ENCODE measurements at places on chromosomes 1 and 21. TPM values are rescaled to one million over a fixed set of nuclear protein-coding genes. Genes with fewer than 3 reads are reported as not detected.

Gene LEPR
- total RNA-seq: 5.1 TPM

GRCh38 chr1:182087719-182088350, 26.3 kb upstream of the ZNF648 start:
- DNase-seq: peak; percentile 73

Gene TEX38
- total RNA-seq: not detected

Gene ADCY10
- total RNA-seq: not detected

GRCh38 chr1:152774875-152775274, at the start of gene LCE1F:
Gene LCE1F, plus strand, starts transcription at chr1:152775140. Its CDS starts 1,232 bp downstream, at chr1:152776372.
- no peak for DNase-seq

GRCh38 chr1:27341525-27342252, at the start of gene SYTL1:
Gene SYTL1, plus strand, starts transcription at chr1:27342022. Its CDS starts 3,313 bp downstream, at chr1:27345335.
- DNase-seq: no peak

DNA sequence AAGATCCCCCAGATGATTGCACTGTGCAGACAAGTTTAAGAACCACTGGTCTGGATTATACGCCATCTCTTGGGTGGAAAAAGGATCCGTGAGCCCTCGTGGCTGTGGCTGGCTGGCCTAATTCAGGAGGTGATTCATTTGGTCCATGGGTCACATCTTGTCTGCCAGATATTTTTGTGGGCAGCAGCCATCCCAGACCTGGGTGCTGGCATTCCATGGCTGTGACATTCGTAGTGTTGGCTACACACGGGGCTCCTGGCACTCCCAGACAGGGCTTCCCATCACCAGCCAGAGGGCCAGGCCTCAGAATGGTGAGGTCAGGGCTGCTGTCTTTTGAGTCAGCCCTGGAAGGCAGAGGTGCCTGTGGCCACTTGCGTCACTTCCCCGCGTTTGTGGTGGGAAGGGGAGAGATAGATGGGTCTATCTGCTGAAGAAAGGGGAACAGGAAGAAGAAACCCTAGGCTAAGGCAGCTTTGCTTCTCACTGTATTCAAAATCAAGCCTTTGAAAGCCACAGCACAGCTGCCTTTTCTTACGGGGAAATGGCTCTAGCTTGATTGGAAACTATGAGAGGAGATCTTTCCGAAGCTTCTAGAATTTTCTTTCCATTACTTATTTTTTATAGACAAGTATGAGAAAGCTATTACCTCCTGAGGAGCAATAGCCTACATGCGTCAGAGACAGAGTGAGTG, 32.4 kb downstream of the EIF2D start:
- DNase-seq: peak; percentile 67

DNA sequence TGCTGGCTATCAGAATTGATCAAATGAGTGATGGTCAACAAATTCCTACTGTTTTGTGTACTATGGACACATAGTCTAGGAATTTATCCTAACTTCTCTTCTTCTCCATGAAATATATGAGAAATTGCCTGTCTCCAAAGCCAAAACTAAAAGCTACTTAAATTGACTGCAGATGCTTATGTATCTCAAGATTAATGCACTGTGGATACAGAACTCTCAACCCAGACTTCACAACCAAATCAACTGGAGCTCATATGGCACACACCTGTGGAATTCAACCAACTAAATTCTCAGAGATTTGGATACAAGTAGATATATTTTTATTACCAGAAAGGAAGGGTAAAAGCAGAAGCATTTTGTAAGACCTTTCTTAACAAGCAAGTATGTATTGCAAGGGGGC, 566.1 kb downstream of the LTN1 start:
- no peak for DNase-seq

- DNase-seq: no peak
Observed at GRCh38 chr1:36137226-36137625, 12.1 kb downstream of the TRAPPC3 start.

DNA sequence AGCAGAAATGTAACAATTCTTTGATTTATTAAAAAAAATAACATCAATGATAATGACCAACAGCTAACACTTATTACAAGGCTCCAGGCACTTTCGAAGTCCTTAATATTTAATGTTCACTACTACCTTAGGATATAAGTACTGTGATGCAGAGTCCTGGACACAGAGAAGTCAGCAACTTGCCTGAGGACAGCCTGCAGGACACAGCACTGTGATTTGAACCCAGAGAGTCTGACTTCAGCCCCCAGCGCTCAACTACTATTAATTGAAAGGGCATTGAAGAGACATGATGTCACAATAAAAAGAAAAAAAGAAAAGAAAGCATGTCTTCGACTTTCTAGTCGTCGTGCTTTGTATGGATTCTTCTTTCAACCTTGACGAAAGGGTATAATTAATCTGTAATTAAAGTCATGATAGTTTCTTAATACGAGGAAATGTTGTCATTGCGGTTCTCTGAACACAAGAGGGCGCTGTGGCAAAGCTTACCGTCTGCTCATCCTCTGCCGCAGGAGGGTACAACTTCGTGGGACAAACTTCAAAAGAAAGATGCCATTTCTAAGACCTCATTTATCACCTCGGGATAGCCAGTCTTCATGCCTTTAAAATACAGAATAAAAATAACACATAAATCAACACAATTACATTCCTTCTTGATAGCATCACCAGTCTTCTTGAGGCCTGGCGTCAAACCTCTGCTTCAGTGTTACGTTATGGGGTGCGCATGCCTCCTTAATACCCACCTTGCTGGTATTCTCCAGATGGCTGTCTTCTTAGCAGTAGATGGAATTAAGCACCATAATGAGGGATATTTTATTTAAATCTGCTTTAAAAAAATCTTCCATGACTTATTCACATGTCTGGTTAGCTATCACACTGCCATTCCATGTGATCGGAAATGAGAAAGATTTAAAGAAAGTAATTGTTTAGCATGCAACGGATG, 240.1 kb downstream of the DISC1 start:
- DNase-seq: peak; percentile 43

Gene ELF3
- 36.4 TPM for total RNA-seq

GRCh38 chr1:5622412-5622811, 369.8 kb downstream of the NPHP4 start:
- DNase-seq: no peak

DNA sequence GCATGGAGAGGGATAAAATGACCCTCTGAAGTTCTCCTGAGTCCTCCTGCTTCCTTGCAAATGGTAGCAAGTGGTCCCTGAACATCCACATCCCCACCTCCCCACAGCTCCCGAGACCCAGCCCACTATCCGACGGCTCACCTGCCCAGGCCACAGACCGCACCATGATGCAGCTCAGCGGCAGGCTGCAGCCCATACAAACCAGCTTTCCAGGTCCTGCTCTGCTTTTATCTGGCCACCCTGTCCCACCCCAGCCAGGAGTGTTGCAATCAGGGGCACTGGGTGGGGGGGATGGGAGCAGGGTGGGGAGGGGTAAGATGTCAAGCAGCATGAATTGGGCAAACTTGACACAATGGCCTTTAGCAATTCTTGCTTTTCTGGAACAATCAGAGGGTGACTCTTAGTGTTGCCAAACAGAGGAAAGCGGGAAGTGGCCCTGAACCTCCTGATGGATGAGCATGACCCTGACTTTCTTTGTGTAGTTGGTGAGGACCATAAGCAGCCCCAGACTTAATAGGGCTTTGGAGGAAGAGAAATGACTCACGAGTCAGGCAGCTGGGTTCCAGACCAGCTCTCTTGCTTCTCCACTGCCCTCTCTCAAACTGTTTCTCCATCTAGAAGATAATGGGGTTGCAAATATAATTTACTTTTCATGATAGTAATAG, at the start of gene CHIT1:
Gene CHIT1, minus strand, starts transcription at position 203 of the 665 bp plus-strand sequence. Its CDS starts 37 bp downstream, at position 166.
- no peak for DNase-seq

DNA sequence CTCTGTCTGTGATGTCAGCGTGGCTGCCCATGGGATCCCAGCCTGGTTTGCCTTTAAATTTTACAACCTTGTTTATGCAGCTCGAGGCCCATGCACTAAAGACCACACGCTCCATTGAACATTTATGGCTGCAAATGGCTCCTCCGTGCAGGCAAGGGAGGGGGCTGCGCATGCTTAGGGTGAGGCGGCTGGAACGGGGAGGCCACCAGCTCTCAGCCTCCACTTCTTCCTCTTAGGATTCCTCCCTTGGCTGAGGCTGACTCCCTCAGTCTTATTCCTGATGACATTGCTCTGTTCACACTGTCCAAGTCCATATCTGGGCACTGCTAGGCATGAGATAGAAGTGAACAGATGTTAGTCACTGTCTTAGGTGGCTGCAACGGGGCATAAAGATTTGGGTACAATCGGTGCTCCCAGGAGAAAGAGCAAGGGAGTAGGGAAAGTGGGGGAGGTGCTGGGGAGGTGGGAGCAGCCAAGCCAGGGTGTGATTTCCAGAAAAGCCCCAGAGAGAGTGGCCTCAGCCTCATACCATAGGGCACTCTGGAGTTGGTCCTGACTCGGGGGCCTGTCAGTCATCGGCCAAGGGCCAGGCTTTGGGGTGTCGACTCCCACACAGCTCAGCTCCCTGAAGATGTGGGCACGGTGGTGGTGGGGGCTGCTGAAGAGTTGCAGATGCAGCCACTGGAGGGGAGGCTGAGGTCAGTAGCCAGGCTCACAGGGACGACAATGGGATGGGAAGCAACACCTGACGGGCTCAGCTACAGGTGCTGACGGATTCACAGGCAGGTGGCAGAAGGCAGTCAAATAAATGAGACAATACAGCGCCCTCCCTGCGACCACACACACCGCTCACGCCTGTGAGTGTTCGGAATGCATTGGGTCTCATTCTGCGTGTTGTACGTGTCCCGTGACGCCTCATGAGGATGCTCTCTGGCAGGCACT, 37.3 kb upstream of the ACTL8 start:
- no peak for DNase-seq

GRCh38 chr1:107637101-107637500, 327.9 kb downstream of the VAV3 start:
- DNase-seq: no peak

DNA sequence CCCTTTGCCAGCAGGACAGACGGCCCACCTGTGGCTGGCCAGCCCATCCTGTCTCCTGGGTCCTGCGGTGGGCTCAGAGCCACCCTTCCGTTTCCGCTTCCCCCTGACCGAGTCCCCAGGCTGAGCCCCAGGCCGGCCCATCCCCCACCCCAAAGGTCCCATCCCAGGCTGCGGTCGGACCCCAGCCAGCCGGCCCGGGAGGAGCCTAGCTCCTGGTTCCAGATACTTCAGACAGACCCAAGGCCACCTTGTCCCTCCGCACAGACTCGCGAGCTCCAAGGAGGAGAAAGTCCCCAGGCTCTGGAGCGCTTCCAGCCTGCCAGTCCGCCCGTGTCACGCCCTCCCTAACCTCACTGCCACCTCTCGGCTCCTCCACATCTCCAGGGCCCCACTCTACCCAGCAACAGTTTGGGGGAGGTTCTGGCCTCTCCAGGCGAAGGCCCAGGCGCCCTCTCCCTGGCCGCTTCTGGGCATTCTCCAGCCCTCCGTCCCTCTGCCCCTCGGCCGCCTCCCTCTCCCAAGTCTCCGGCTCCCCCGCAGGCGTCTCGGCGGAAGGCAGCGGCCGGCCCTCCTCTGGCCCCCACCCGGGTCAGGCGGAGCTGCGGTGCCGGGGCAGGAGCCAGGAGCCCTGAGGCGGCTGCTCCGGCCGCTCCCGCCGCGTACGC, 835 bp downstream of the LRRN2 start:
- DNase-seq: no peak

DNA sequence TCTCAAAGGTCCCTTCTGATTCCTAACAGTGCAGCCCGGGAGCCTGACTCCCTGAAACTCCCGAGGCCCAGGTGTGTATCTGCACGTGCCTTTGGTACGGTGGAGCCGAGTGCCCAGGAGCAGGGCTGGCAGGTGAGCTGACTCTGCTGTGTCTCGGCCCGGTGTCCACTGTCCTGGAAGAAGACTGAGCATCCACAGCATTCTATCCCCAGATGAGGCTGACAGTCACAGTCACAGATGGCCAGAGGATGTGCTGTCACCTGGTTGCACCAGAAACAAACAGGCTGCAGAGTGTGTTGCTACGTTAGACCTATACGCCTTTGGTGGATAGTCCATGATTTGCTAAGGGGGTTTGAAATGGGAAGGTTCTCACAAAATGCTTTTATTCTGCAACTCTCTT, 9.8 kb downstream of the ETV3L start:
- peak; percentile 83 for DNase-seq

GRCh38 chr1:951364-951763, 7.7 kb downstream of the NOC2L start:
- DNase-seq: no peak

DNA sequence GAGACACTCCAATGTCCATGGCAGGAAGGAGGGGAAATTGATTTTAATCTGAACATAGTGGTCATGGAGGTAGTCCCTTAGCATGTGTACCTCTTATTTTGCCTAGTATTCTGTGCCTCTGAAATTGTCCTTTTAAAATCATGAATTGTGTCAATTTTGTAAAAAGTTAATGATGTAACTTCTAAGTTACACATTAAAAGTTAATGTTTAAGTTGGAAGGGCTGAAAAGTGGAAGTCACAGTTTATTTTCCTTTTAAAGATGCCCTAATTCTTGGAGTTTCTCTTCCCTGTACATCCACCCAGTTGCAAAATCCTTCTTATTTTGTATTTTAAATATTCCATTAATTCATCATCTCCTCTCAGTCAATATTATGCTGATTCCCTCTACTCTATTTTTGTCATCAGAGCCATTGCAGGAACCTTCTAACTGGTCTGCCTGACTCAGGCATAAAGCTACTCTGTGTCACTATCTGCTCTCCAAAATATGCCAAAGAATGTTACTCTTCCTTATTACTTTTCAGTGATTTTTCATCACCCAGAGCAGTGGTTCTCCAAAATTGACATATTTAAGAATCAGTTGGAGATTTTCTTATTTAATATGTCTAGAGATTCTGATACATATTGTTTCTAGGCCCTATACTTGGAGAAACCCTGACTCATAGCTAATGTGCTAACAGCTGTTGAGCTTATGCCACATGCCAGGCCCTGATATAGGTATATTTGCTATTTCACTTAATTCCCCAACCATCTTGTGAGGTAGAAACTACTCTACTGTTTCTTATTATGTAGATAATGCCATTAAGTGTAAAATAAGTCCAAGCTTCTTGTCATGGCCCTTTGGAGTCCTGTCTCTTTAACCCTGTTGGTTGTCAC, 5.1 kb downstream of the HOOK1 start:
- no peak for DNase-seq

Gene RIMKLA
- total RNA-seq: not detected

DNA sequence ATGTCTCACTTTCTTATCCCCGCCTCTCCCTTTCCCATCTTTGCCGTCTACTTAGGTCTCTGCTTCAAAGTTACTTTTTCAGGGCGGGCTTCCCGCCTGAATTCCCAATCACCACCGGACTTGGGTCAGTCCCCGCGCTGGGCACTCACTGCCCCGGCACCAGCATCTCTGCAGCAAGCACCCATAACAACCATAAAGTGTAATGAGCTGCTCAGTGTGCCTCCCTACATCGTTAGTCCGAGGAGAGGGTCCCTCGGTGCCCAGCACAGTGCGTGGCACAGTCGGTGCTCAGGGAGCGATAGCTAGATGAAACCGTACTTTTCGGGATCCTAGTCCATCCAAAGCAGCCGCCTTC, 633 bp upstream of the CTPS1 start:
- DNase-seq: no peak

GRCh38 chr1:172843444-172843843, 184.5 kb downstream of the FASLG start:
- no peak for DNase-seq

Gene TRIM17
- total RNA-seq: 2.2 TPM

DNA sequence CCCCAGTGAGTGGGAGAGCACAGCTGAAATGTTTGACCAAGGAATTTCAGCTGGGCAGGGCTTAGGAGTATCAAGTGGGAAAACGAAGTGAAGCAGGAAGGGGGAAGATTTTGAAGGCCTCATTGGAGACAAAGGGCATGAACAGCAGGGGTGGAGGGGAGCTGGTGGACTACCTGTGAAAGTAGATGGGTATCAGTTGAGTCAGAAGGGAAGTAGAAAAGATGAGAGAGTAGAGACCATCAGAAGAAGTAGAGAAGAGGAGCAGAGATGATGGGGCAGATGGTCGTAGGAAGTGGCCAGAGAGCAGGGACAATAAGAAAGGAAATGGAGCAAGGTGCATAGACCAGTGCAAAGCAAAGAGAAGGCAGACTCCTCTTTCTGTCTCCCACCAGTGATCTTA, 189.0 kb upstream of the RUNX1 start:
- DNase-seq: no peak
